ENCODE measurements at places on chromosomes 5 and 9.

GRCh38 chr5:157732596-157733262 lies 1.5 kb downstream of the THG1L start:
- no peak for DNase-seq

GRCh38 chr9:69155341-69156030 lies 18.6 kb upstream of the TJP2 start:
- no peak for DNase-seq

DNA sequence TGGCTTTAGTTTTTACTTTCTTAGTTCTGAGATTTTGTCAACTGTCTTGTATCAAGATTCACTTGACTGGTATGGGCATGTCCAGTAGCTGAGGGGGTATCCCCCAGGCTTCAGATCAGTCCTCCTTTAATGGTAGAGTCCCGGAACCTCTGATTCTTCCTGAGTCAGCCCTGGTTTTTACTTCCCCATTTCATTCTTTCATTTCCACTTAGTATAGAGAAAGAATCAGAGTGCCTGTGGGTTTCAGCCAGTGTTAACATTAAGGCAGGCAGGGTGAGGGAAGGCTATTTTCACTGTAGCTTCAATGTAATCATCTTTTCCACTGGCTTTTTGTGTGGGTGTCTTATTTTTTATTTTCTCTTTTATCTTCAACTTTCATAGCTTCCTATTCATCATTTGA lies 8.3 kb upstream of the COMMD10 start:
- no peak for DNase-seq

GRCh38 chr9:123049589-123050222 lies 16.2 kb downstream of the GPR21 start:
- peak; percentile 82 for DNase-seq

DNA sequence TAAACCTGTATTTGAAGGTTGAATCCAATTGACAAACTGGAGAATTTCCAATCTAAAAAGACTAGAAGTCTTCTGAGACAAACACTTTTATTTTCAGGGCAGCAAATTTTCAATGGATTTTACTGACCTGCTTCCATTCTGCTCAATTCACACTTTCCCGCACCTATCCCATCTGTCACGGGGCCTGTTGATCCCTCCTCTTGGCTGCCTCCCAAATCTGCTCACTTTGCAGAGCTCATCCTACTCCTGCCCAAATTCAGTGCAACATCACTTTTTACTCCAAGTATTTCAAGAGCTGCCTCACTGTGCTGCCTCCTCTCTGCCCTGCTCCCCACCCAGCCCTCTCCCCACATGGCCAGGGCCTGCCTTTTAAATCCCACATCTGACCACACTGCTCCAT lies 35.1 kb downstream of the GOLM1 start:
- peak; percentile 20 for DNase-seq

- no peak for DNase-seq
Measured at GRCh38 chr9:98763986-98764745, 32.2 kb downstream of the ANKS6 start.

- no peak for DNase-seq
Measured at GRCh38 chr5:109697339-109697738, 7.6 kb downstream of the MAN2A1 start.

DNA sequence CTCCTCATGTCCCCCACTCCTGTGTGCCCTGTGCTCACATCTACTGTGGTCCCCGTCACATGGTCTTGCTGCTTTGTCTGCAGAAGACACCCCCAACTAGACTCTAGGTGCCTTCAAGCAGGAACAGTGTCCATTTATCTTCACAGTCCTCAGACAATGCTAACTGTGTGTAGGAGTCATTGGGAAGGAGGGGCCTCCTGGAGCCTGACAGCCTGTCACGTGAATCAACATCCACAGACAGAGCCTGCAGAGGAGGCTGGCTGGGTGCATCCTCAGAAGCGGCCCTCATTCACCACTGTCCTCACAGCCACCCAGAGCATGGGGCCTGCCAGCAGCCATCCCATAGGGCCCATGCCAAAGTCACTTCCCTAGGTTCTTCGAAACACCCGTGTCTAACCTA lies 98.7 kb downstream of the MED10 start:
- DNase-seq = no peak

GRCh38 chr9:29422438-29422837 lies 1849.2 kb upstream of the C9orf72 start:
- no peak for DNase-seq

DNA sequence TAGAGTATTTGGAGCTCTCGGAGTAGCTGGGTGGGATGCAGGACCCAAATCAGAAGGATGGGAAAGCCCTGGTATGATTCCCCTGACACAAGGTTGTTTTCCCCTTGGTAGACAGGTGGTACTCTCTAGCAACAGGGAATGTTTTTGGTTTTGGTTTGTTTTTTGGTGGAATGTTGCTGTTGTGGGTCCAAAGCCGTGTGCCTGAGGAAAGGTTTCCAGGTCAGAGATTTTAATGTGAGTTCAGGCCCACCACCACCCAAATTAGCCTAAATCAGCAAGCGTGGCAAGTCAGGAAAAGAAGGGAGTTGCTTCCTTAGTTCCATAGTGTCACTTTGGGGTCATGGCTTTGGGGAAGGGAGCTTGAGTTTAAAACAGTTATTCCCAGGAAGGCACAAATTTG lies 385.5 kb downstream of the RAB3C start:
- DNase-seq = no peak

DNA sequence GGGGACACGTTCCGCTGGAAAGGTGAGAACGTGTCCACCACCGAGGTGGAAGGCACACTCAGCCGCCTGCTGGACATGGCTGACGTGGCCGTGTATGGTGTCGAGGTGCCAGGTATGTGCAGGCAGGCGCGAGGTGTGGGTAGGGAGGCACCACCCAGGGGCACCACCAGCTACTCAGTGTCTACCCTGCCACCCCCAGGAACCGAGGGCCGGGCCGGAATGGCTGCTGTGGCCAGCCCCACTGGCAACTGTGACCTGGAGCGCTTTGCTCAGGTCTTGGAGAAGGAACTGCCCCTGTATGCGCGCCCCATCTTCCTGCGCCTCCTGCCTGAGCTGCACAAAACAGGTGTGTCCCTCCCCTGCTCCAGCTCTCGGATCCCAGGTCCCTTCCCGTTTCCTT lies 15.1 kb downstream of the SLC27A4 start:
- no peak for DNase-seq

GRCh38 chr5:178106556-178107239 lies 6.6 kb upstream of the N4BP3 start:
- no peak for DNase-seq

DNA sequence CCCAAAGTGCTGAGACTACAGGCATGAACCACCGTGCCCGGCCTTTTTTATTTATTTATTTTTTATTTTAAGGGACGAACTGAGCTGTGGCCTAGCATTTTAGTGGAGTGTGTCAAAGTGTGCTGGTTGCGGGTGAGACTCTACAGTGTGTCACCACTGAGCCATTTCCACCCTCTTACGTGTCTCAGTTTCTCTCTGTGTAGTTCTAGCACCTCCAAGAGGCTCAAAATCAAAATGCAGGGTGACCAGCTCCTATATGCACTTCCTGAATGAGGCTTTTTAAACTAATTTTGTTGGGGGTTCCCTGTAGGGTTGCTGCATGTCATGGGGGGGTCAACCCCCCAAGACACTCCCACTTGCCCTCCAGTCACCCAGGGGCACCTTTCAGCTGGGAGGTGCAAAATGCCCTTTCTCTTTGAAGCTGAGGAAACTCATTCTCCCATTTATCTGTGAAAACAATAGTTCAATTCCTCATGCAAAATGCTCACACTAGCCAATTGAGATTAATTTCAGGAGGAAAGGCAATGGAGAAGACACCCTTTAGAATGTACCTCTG lies 69.3 kb downstream of the COL15A1 start:
- DNase-seq = no peak

- DNase-seq = no peak
Measured at GRCh38 chr9:79591458-79591857, 19.7 kb downstream of the TLE4 start.

DNA sequence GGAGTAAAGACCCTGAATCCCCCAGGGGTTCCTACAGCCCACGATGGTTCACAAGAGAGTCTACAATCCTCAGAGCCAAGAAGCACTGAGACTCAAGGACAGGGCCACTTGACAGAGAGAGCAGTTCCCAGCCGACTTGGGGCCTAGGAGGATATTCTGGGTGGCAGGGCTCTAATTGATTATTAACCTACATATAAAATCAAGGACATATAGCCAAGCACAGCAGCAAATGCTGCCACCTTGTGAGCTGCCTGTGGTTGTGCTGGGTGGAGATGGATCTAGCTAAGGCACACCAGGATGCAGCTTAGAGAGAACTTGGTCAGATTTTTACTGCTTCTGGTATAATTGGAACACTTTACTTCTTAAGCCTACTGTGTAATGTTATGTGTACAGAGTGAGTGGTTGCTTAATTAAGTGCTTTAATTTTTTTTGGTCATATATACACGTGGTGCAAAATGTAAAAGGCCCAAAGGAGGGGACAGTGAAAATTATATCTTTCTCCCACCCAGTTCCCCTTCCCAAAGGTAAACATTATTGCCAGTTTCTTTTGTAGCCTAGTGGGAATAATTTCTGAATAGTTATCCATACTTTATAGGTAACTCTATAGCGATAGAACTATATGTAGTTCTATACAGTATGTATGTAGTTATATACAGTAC lies 78.8 kb downstream of the F2RL2 start:
- DNase-seq = peak; percentile 62

GRCh38 chr5:39619168-39619818 lies 194.5 kb upstream of the DAB2 start:
- no peak for DNase-seq

GRCh38 chr5:1348986-1349245 lies 4.0 kb upstream of the CLPTM1L start:
- no peak for DNase-seq

DNA sequence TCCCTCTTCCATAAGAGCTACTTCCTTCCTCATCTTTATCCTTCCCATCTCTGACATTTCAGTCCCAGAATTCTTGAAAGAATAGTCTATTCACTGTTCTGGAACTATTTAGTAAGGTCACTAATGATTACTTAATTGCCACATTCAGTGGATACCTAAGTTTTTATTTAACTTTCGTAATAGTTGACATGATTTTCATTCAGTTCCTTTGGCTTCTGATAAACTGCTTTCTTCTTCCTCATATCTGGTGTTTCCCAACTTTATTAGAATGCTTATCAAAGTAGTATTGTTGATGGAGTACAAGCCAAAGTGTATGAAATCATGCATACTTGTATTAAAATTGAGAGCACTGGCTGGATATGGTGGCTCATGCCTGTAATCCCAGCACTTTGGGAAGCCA lies 10.8 kb downstream of the UBE2D2 start:
- no peak for DNase-seq

GRCh38 chr5:62707563-62707962 lies 128.9 kb downstream of the LRRC70 start:
- no peak for DNase-seq

DNA sequence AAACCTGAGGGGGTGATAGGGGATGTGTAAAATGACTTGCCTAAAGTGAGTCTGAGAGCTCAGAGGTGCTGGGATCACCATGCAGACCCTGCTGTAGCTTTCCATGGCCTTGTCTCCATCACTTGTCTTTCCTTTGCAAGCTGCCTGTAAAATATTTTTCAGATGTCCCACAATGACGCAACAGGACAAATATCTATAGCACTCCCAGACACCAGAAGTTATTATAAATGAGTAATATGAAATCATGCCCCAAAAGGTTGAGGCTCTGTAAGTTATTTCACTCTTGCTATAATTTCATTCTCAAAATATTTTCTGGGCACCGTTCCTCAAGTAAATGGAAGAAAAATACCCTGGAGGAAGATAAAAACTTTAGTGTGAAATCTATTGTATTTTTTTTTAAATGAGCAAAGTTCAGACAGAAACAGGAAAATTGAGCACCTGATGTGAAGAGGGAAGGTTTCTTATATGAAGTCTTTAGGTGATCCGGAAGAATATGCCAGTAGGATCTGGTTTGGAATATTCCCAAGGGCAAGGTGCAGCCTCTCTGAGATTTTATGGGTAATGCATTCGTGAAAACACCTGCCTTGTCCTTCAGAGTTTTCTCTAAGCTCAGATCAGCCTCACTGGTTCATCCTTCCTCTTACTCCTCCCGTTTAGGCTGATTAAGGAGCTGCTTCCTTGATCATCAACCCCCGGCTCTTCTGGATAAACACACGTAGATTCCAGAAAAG lies 138.3 kb upstream of the DMAC1 start:
- DNase-seq = no peak

- no peak for DNase-seq
Measured at GRCh38 chr9:95215336-95215898, 102.1 kb downstream of the FANCC start.

- DNase-seq = no peak
Measured at GRCh38 chr9:126357074-126357473, 30.4 kb downstream of the MVB12B start.

DNA sequence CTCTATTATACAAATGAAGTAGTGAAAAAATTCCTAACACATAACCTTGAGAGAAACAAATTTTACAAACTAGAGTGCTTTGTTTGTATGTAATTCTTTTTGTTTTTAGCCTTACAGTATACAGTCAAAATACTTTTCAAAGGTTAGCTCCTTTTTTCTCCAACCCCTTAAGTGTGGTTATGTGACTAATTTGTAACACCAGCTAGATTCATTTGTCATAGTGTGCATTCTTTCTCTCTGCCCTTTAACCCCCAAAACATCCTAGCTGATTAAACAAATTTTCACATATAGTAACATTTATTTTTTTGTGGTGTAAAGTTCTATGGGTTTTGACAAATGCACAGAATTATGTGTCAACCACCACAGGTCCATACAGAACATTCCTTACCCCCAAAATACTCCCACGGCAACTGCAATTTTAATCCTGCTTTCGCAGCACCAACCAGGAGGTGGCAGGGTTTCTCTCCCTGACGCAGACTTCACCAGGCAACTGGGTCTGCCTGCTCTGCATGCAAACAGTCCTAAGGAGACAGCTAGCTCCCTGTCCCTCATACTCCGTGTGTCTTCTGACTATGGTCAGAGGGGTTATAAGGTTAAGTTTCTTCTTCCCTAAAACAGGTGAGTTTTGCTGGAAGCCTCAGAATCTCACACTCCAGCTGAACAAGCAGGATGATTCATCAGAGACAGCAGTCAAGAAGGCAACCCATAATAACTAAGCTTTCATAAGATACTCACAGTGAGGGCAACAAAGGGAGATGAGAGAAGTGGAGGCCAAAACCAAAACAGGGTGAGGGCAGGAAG lies 44.5 kb upstream of the NR5A1 start:
- DNase-seq = peak; percentile 75

DNA sequence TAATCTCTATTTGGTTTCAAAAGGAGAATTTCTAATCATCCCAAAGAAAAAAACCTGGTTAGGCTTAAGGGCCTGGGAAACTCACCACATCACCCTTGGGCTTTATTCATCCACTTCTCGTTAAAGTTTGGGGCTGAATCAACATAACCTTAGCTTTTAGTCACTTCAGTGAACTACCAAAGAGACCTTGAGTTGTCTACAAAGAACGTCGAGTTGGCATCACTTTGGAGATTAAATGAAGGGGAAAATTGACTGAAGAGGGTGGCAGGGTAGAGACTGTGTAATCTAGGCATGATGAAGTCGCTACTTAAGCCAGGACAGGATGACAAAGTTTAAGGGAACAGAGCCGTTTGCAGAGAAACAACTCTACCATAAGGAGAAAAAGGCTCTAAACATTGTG lies 341.4 kb downstream of the RAB3C start:
- no peak for DNase-seq

- DNase-seq = no peak
Measured at GRCh38 chr5:170757182-170757601, 26.3 kb upstream of the GABRP start.

GRCh38 chr5:7329712-7330111 lies 66.2 kb upstream of the ADCY2 start:
- DNase-seq = no peak
